Stimulated activated CD4-positive, alpha-beta T cell treated with anti-CD3 and anti-CD28 coated beads, Interleukin-15, amount 100 ng/mL, for 1 hour (primary cell): ENCODE measurements at places on chromosomes 7 and 10.

- DNase-seq: peak; percentile 40
These were observed 9.0 kb downstream of the MRPL32 start for GRCh38 chr7:42940985-42941847.

- no peak for DNase-seq
These were observed 34.3 kb downstream of the SBDS start for GRCh38 chr7:66961096-66961495.

GRCh38 chr10:43322769-43323168 lies 48.7 kb upstream of the FXYD4 start:
- peak; percentile 69 for DNase-seq

GRCh38 chr10:116538992-116539391 lies 6.7 kb upstream of the PNLIP start:
- DNase-seq: no peak

GRCh38 chr7:22386865-22387264 lies 29.9 kb upstream of the RAPGEF5 start:
- DNase-seq: no peak

GRCh38 chr10:96413151-96413787 lies 54.5 kb upstream of the OPALIN start:
- no peak for DNase-seq

DNA sequence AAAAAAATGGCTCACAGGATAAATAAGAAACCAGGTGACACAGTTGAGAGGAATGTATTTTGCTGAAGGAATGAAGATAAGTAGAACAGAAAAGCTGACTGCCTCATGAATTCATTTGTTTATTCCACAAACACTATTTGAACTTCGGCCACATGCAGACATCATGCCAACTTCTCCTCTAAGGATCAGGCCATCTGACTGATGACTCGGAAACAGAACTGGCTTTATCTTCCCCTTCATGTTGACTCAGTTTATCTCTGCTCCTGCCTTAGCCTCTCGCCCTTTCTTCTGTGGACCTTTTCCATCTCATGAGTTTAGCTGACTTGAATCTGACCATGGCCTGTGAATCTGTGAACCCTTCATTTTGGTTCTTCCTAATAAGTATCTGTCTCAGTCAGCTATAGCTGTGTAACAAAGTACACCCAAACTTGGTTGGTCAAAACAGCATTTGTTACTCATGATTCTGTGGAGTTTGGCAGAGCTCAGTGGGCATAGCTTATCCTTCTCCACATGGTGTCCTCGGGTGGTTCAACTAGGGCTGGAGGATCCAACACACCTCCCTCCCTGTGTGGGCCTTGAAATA lies 44.0 kb upstream of the GRID1 start:
- no peak for DNase-seq

DNA sequence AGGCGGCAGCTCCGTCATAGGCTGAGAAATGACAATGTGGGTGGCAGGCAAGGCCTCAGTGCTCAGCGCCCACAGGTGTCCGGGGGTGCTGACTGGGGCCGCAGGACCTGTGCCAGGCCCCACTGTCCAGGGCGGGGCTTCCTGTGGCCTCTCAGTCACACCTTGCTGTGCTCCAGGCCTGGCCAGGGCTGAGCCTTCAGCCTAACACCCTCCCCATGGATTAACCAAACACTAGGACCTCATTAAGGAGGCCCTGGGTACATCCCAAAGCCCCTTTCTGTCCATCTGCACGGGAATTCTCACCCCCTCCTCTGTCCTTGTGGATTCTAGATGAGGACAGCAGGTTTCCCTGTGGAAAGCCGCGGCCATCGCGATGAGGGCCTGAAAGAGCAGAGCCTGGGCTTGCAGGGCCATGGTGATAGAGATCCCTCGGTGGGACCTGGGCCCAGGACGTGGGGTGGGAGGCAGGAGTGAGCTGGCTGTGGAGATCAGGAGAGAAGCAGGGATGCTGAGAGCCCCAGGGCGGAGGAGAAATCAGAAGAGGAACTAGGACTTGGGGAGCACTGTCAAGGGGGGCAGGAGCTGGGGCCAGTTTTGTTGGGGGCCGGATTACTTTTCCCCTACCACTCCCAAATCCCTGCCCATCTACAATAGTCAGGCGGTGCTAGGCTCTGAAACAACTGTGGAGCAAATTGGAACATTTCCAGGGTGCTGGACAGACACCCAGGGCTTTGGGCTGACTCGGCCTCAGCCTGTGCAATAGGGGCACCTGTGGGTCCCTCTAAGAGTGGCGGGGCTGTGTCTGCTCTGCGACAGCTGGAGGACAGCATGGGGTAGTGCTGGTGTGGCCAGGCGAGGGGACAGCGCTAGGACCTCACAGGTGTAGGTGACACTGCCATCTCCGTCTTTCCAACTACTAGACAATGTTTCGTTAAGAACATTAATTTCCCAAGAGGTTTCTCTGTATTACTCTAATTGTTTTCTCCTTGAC lies 23.3 kb upstream of the MNX1 start:
- no peak for DNase-seq

GRCh38 chr7:44633254-44634186 lies 27.1 kb downstream of the OGDH start:
- DNase-seq: peak; percentile 31
